Amygdala (tissue), 56 donors: ENCODE measurements at places on chromosomes 7 and 10.

GRCh38 chr10:9229702-9230244, 1175.3 kb downstream of the GATA3 start:
- DNase-seq, result no peak

GRCh38 chr7:68684246-68684839, 913.9 kb upstream of the AUTS2 start:
- DNase-seq, result peak; percentile 17

DNA sequence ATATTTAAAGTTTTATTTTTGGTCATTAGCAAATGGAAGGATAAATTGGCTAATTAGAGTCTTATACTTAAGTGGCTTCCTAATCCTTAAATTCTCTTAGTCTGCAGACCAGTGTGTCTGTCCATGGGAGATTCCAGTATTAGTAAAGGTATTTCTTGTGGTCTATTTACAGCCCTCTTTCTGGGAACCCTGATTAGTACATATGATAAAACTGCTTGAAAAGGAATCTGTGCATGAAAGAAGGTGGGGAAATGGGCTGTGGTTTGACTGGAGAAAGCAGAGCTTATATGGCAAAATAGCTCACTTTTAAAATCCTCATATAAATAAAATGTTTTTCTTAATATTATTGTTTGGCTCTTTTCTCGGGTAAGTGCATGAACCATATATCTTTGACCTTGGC, 124.5 kb upstream of the RHOBTB1 start:
- DNase-seq, result no peak

DNA sequence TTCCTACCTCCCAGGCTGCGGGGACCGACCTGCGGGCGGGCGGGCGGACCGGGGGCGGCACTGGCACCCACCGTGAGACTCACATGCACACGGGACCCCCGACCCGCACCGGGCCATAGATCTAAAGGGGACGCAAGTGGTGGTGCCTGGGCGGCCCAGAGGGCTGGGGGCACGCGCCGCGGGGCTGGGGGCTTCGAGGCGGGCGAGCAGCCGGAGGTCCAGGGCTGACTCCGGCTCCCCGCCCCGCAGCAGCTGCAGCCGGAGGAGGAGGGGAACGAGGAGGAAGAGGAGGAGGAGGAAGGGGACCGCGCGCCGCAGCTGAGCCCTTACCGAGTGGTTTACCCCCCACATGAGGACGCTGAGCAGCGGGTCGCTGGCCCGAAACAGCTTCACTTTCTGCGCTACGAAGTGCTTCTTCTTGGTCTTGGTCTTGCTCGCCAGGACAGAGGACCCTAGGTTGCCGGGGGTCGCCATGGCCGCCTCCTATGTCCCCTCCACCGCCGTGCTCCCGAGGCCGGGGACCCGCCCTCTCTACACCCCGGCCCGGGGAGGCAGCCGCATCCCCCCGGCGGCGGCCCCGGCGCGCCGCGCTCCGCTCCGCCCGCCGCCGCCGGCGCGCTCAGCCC, 412 bp downstream of the PIP4K2A start:
- peak; percentile 57 for DNase-seq

DNA sequence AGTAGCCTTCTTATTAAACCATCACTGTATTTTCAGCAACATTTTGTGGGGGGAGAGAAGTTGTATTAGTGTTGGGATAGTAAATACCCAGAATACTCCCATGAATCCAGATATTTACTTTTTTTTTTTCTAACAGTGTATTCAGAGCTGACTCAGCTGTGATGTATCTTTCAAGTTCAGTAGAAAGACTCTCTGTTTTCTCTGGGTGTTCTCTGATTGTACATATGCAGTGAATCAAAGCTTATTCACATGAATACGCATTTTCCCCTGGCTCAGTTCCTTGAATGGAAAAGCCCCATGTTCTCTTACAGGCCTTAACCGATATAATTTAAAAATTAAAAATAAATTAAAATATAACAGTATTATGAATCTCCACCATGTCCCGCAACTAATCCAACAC, 1.3 kb downstream of the TFPI2 start:
- no peak for DNase-seq

DNA sequence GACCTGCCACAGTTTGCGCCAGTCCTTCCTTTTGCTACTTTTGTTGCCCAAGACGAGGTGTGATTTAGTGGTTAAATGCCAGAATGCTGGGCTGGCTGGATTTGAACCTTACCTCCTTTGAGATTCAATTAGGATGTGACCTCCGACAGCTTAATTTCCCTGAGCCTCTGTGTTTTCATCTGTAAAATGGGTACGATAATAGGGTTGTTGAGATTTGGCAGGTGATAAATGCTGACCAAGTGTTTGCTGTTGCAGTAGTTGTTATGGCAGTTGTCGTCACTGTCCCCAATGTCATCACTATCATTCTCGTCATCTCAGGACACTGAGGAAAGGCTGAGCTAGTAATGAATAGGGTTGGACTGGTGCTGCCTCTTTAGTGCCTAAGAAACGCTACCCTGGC, 61.1 kb downstream of the GRK5 start:
- no peak for DNase-seq
